ENCODE measurements at places on chromosomes 2 and 18.
A peak's percentile ranks its signal among the peaks of the same experiment; 100 is the strongest.

GRCh38 chr2:168182550-168183249 lies 64.7 kb downstream of the STK39 start:
- DNase-seq: no peak

DNA sequence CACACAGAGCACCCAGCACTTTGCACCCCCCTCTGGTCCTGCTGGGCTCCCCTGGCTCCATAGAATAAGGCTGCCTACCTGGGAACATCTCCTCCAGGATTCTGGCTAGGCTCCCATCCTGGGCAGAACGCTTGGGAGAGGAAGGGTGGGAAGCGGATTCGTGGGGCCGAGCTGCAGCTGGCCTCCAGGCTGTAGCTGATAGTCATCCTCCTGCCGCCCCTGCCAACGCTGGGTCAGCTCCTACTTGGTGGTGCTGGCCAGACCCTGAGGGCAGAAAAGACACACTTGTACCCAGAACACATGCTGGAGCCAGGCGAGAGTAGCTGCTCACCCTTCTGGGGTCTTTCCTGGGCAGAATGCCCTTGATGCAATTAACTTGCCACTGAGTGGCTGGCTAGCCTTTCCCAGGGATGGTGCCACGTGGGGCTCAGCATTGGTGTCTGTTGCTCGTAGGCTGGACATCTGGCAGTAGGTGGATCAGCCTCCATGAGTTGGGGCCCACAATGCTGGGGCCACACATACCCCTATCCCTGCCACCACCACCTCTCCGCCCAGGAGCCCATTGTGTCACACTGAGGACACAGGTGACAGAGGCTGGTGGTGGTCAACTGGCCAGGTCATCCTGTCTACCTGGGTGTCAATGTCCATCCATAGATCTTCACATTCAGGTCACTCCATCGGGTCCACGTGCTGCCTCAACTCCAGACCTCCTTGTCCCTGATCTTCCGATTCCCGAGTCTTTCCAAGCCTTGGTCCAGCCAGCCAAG lies 112.8 kb downstream of the NDUFA10 start:
- DNase-seq: no peak

DNA sequence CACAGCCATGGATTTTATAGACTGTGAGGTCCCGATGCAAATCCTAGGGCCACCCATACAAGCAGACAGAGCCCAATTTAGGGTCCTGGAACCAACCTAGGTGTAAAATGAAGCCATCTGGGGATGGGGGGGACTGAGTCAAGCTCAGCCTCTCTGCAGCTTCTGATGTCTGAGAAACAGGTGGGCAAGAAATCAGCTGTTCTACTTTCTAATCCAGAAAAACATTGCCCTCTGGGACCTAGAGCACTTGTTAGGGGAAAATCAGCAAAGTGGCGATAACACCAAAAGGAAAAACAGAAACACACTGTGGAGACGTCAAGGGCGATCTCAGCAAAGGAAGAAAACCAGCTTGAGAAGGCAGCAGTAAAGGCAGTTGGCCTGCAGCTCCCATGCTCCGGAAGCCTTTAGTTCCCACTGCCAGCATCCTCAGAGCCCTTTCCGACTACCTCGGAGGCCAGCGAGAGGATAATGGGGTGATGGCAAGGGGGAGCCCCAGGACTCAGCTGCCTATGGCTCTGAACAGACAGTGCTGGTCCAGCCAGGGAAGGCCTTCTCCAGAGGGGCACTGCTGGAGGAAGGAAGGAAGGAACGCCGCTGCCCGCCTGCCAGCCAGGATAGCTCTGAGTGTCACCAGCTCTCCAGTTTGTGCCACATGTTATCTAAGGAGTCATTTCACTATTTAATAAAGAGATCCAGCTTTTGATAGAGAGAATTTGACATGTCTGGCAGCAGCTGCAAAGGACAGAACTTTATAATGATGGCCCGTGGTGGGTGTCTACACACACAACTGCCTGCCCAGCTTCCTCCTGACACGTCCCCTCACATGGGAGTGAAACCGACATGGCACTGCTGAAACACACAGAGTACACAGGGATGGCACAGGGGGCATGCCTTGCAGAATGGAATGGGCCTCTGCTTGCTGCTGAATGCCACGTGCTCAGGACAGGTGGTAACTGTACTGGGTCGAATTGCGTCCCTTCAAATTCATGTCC lies 37.7 kb downstream of the HS1BP3 start:
- DNase-seq: no peak

GRCh38 chr2:195659982-195660890 lies 3.2 kb downstream of the SLC39A10 start:
- DNase-seq: peak; percentile 72

- no peak for DNase-seq
Measured at GRCh38 chr2:241417626-241418025, 61.5 kb downstream of the FARP2 start.
